Activated CD8-positive, alpha-beta memory T cell treated with anti-CD3 and anti-CD28 coated beads, Interleukin-2, amount 10 ng/mL, durations not matched to agents 7 days and 5 days (primary cell): ENCODE measurements at places on chromosomes 12 and 14.

- DNase-seq: no peak
Measured at GRCh38 chr12:68631227-68631626, 20.5 kb downstream of the RAP1B start.

- DNase-seq: no peak
Measured at GRCh38 chr14:29240066-29240465, 473.5 kb downstream of the FOXG1 start.

DNA sequence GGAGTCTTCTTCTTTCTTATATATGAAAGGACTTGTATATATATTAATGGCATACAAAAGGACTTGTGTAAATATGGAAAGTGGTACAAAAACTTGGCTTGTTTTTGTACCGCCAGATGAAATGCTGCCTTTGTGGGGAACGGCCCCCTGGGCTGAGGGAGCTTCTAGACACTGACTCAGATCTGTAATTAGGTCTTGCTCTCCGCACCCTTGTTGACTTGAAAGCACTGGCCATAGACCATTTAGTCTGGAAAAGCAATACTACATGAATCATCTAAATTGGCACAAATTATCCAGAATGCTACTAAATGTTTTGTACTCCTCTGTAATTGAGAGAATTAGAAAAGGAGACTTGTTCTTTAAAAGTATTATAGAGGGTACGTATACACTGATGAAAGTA, 399.9 kb upstream of the RGS6 start:
- no peak for DNase-seq

DNA sequence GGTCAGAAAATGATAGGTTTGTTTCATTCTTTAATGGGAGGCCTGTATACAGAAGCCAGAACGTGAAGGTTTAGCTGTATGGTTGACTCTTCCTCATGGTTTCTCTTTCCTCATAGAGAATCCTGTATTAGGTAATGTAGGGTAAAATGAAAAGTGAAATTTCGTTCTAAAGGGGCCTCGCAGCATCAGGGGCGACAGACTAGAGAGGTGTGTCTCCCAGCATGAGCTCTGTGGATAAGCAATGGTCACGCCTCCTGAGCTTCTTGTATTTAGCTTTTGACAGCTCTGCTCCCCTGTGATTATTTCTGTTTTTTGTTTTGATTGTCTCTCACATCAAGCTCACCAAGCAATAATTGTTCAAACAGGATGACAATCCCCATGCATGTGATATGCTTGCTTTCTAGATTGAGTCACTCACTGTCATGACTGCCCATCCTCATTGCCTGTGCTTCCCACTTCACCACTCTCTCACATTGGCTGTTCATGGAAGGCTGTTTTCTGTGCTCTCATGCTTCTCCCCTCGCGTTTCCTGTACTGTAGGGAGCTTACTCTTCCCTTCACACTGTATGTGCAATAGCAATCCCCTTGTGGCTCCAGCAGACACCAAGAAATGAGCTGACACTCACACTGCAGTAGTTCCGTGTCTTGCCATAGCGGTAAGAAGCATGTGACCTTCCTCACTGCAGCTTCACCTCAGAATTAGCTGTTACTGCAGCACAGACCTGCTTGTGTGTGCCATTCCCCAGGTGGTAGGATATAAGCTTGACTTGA, 44.0 kb downstream of the RAD52 start:
- DNase-seq: peak; percentile 54

DNA sequence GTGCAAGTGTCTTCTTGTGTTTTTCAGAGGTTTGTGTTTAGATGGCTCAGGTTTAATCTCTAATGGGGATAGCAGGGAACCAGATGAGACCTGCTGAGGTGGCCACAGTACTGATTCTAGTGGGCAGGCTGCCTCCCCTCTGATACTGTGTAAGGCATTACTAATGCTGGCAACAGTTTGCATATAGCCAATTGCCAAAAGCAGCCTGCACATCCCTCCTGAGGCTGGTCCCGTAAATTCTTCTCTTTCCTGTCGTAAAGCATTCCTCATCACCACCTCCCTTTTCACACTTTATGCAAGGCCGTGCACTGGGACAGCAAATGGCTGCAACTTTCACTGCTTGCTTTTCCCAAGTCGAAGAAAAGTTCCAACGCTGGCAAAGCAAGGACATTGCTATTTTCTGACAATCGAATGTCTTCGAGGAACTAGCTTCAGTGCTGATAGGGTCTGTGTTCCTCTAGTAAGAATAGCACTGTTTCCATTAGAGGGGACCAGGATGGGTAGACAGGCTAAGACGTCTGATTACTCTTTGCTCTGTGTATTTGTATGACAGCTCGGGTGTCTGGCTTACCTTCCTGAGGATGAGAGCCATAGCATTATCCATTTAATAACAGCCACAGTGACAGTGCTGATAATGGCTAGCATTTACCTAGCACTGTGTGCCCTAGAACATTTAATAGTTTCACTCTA, 178.2 kb upstream of the HIF1A start:
- DNase-seq: no peak

DNA sequence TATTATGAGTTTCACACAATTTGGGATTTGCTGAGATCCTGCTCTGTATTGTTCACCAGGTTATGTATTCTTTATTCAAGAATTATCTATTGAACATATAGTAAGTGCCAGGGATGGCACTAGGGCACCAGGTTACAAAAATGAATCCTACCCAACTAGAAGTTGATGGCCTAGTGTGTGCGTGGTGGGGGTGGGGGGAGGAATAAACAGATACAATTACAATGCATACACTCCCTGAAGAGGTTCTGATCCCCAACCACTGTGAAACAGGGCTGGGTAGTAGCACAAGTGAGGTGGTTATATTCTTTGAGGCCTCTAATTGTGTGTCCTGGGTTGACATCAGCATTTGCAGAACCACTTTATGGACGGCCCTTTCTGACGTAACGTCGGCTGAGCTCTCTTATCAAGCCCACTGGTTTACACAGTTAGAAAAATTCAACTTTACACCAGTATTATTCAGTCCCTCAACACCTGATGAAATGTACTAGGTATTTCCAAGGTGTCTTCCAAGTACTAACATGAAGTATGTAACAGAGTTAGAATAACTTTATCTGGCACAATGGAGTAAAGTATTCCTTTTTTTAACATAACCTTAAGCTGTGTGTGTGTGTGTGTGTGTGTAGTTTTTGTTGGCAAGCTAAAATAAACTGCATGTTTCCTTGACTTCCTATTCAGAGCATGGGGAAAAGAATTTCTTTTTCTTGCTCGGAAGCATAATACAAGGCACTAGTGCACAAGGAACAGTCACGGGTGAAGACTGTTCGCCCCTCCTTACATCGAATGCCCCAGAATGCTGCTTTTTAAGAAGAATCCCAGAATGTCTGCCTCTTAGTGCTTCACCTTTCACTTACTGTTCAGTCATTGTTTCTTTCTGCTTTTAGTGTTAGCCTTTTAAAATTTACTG, 8.1 kb upstream of the GLRX5 start:
- no peak for DNase-seq

DNA sequence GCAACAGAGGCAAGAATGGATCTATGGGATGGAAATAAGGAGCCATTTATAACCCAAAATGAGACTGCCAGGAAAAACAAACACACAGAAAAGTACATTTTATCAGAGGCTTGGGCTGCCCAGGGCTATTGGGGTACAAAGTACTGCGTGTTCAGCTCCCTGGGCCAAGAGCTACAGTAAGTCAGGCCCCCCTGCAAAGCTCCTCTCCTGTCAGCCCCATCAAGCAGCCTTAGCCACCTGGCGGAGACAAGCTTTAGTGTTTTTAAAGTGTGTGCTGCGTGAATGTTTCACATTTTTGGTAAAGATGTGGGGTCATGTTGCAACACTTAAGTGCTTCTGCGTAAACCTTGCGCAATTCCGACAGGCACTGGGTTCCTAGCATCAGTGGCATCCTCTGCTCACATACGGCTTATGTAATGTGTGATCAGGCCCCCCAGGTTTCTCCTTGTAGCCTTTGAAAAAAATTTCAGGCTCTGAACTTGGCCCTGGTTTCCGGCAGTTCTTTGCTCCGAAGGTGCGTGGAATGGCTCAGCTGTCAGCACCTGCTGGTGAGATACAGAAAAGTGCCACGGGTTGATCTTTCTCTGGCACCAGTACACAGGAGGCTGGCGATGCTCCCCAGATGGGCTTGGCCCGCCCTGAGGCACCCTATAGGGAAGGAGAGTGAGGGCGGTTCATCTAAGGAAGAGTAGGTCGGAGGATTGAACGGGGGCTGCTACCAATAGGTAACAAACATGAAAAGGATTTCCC, 198.7 kb upstream of the EEA1 start:
- DNase-seq: no peak
